ENCODE measurements at places on chromosomes 2 and 18.

GRCh38 chr18:25517881-25518715 is 166.1 kb upstream of the ZNF521 start:
- no peak for DNase-seq

DNA sequence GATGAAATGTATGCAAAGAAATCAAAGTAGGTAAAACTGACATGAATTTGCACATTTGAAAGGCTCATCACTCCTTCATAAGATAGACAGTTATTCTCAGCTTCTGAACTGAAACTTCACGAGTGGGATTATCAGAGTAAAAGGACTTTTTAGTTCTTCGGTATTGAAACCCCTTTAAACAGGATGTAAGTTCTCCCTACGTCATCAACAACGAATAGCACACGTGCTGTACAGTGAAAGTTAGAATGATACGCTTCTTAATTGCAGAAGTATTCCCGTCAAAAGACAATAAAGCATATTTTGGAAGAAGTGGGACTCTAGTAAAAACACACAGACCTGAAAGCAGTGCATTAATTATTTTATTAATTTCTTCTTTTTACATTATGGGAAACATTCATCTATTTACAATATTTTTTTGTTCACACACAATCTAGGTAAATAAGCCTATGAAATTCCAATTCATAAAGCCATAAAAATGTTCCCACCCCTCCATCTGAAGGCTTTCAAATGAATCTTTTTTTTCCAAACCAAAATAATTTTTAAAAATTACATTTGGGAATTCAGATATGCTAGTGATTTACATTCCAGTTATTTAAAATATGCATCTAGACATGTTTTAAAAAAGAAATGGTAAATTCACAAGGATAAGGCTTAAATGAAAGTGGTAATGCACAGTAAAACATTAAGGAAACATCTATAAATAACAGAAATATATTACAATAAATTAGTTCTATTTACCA is 45.9 kb downstream of the TGIF1 start:
- DNase-seq, result no peak

DNA sequence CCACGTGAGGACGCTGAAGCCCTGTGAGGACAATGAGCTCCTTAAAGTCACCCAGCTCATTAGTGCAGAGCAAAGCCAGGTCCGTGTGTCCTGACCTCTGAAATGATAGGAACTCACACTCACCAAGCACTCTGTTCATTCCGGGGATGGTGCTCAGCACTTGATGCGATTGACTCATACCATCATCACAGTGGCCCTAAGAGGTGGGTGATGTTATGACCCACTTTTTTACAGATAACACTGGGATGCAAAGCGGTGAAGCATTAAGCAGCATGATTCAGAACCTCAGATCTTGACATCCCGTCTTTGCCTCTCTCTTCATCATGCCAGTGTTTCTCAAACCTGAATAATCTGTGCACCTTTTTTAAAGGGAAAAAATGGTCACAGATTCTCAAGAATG is 234.8 kb downstream of the ALPK2 start:
- no peak for DNase-seq

DNA sequence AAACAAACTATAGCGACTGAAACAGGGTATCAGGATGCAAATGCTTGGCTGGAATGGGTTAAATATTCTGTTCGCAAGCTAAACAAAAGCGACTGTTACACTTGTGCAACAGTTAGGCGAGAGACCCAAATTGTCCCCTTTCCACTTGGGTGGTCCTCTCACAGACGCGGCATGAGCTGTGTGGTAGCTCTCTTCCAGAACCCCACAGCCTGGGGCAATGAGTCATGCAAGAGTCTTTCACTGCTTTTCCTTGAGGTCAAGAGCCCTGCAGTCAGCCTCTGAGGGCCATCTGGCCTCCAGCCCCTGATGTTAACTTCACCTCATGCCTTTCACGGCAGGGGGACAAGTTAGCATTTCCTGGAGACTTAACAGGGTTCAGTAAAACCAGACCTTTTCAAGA is 25.7 kb downstream of the SULT1C4 start:
- DNase-seq, result no peak
